Left cardiac atrium (tissue), 4 donors: ENCODE measurements at places on chromosomes 16 and 17. TPM values are rescaled to one million over a fixed set of nuclear protein-coding genes. Genes with fewer than 3 reads are reported as not detected.
A peak's percentile ranks its signal among the peaks of the same experiment; 100 is the strongest.

PIMREG gene
- total RNA-seq: not detected

C1QL1 gene
- 2.9 TPM for total RNA-seq

MT4 gene
- total RNA-seq: not detected

SLFN12 gene
- 8.8 TPM for total RNA-seq

C16orf96 gene
- total RNA-seq: 0.10 TPM

CDK5R1 gene
- total RNA-seq: 1.7 TPM

ITGA3 gene
- total RNA-seq: 26.5 TPM

DNA sequence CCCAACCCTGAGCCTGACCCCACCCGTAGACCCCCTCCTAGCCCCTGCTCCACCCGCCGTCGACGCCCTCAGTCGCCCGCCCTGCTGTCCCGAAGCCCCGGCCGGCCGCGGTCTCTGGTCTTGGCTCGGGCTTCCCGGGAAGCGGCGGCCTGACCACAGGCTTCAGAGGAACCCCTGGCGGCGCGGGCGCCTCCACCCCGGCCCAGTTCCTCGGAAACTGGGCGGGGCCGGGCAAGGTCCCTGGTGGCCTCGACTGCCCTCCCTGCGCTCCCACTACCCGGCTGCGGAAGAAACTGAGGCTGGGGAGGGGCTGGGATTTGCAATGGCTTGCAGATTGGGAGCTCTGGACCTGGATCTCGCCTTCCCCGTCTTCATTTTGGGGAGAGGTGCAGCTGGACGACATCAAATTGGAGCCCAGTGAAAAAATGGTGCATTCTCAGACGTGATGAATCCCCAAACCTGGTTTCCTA, 692 bp upstream of the SOCS1 start:
- DNase-seq: peak; percentile 68

DNA sequence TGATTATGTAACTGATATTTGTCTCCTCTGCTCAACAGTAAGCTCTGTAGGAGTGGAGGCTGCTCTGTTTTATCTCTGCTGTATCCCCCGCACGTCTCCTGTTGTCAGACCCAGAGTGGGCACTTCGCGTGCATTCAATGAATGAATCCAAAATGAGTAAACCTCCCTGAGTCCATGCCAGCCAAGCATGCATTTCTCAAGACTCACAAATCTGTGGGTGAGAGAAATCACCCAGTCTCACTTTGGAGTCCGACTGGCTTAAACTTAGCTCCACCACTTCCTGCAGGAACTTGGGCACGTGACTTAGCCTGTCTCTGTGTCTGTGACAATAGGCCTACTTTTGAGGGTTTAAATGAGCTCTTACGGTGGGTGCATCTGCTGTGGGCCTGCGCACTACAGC, 3.7 kb downstream of the PNPO start:
- no peak for DNase-seq

DNA sequence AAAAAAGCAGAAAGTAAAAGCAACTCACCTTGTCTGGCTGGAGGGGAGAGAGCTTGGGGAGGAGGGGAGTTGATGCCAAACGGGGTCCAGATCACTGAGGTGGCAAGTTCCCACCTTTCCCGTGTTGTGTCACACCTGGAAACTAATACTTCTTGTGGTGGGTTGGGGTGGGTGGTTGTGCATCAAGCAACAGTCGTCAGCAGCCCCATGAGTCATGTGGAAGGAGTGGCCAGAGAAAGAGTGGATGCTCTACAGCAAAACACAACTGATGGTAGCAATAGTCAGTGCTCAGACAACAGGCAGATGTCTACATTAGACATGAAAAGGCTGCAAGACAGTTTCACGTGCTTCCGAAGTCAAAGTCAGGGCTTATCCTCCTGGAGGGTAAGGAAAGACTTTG, 35.4 kb downstream of the ARSG start:
- DNase-seq: no peak

DNA sequence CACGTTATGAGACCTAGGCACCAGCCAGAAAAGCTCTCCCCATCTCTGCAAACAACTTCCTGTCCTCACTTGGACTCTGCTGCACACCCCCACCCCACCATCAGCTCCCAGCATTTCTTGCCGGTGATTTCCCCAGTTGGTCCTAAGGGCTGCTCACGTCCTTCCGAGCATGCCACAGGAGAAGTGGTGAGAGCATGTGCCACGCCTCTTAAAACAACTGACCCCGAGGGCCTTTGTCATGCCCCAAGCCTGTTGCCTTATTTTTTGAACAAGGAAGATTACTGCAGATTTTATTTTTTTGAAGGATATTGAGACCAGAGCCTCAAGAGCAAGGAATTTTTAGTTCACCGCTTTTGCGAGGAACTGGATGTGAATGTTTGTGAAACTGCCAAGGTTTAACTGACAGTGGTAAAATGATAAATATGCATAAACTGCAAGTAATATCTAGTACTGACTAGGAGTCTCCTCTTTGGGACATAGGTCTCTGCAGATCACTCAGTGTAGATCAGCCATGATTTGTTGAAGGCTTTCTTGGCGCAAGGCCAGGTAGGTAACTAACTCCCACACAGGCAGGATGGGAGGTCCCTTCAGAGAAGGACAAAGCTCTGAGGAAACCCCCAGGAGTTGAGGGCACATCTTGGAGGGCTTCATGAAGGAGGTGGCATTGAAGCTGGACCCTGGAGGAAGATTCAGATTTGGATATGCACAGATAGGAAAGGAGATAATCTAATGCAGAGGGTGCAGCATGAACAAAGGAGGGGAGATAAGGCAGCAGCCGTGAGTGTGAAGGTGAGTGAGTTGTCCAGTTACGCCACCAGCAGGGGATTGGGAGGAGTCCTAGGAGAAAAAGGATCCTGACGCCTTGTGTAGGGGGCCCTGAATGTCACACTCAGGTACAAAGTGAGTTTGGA, 44.7 kb downstream of the TMEM132E start:
- DNase-seq: no peak

DNA sequence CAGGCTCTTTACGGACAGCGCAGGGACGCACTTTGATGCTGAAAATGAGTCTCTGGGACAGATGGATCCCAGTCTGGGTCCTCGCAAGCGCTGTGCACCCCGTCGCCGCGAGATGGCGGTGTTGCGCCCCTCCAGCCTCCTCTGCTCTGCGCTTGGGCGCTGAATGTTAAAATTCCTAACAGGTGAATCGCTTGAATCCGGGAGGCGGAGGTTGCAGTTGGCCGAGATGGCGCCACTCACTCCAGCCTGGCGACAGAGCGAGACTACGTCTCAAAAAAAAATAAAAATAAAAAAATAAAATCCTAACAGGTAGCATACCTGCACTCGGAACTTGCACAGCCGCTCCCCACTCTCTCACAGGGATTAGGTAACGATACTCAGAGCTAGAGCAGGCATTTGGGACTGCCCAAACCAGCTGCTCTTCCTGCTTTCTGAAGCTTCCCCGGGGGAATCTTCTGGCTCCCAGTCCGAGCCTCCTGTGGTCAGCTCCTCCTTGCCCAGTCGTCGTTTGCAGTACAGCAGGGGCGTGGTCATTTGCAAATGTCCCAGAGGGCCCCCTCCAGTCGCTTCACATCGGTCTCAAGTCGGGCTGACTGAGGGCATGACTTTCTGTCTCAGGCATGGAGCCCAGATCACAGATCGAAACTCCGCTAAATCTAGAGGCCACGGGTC, 26.2 kb upstream of the OSGIN1 start:
- DNase-seq: peak; percentile 74

- no peak for DNase-seq
Measured at GRCh38 chr16:67516296-67517154, 12.1 kb upstream of the RIPOR1 start.

DNA sequence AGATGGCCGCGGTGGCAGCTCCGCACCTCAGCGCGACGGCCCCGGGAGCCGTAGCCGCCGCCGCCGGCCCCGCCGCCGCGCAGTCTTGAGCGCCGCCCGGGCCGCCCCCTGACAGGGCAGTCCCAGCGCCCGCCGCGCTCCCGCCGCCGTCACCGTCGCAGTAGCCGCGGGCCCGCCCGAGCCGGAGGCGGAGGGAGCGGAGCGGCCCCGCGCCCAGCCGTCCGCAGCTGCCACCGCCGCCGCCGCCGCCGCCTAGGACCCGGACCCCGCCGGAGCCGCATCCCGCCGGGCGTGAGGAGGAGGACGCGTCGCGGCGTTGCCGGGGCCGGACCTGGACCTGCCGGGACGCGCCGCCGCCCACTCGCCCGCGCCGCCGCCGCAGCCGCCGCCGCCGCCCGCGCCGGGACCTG, 218 bp downstream of the TNRC6C start:
- no peak for DNase-seq

GRCh38 chr16:27725236-27726000, 175.5 kb downstream of the KATNIP start:
- DNase-seq: no peak
